ENCODE measurements at places on chromosomes 12 and 14. TPM values are rescaled to one million over a fixed set of nuclear protein-coding genes. Genes with fewer than 3 reads are reported as not detected.

OAS3 gene
- 9.5 TPM for total RNA-seq

GRCh38 chr12:27434673-27435565, 11.6 kb upstream of the SMCO2 start:
- no peaks in the 10 kb centered on the region for H3K27me3 ChIP-seq
- no peaks in the 10 kb centered on the region for H3K4me1 ChIP-seq
- peak; percentile 54 for DNase-seq
- H3K36me3 ChIP-seq: no peaks in the 10 kb centered on the region

BCDIN3D gene
- total RNA-seq: 1.7 TPM

DNA sequence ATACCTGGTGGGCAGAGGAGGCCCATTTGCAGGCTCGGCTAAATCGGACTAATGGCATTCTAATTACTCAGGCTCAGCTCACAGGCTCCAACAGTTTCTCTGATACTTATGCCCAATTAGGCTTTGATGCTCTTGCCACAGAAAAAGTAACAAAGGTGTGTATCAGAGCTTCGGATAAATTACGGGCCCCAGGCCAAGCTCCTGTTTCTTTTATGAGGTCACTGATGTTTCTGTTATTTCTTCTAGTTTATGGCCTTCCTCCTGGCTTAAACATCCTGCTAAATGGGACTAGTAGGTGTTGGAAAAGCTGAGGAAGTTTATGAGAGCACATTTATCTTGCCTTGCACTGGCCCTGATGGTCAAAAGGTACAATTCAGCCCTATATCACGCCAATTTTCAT, 28.8 kb upstream of the C12orf75 start:
- no peak for DNase-seq
- H3K36me3 ChIP-seq: no peaks in the 10 kb centered on the region
- H3K4me1 ChIP-seq: no peaks in the 10 kb centered on the region
- no peaks in the 10 kb centered on the region for H3K27me3 ChIP-seq
- H3K27ac ChIP-seq: no peak overlapping the region

ITGB7 gene
- total RNA-seq: 1.8 TPM

- no peaks in the 10 kb centered on the region for H3K27me3 ChIP-seq
- H3K36me3 ChIP-seq: peaks cover 4% of the 10 kb centered on the region
Observed at GRCh38 chr12:31297572-31298514, 28.1 kb downstream of the SINHCAF start.

GRCh38 chr12:27332714-27333402, at the start of gene BMAL2:
BMAL2 (plus strand) TSS chr12:27332836; CDS start chr12:27333073, 237 bp downstream.
- H3K27ac ChIP-seq: peak within 1 kb of the TSS; percentile 74
- peak within 1 kb of the TSS; percentile 87 for H3K4me3 ChIP-seq
- peak; percentile 43 for DNase-seq
- H3K27me3 ChIP-seq: no peaks in the 10 kb centered on the region
- no peaks in the 10 kb centered on the region for H3K36me3 ChIP-seq

DNA sequence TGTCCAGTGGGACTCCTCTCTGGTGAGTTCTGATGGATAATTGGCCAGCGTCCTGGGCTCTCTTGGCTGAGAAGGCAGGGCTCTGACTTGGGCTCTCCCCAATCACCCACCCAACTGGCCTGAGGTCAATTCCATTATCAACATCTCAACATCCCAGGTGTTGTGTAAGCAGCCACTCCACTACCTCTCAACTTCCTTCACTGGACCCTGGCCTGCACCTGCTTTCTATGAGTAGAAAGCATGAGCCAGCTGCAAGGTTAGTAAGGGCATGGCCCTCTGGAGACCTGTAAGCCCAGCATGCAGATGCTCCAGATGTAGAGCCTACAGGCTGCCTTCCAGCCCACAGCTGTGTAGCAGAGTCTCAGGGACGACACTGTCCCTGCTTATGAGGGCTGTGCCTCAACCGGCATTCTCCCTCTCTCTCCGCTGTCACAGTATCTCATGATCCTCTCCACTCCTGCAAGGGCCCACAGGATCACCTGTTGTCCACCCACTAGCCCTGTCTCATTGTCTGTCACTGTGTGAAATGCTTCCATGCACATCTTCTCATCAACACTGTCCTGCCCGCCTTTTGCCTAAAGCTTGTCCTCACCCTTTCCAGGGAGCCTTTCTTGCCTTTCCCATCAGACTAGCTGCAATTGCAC, 5.4 kb upstream of the KRT81 start:
- no peaks in the 10 kb centered on the region for H3K36me3 ChIP-seq
- H3K4me3 ChIP-seq: no peak overlapping the region
- peaks cover 3% of the 10 kb centered on the region for H3K27me3 ChIP-seq

TSPAN8 gene
- total RNA-seq: 0.65 TPM

- no peak for DNase-seq
- H3K27me3 ChIP-seq: no peaks in the 10 kb centered on the region
- no peaks in the 10 kb centered on the region for H3K4me1 ChIP-seq
Observed at GRCh38 chr14:64444984-64445845, 20.1 kb upstream of the AKAP5 start.

DNA sequence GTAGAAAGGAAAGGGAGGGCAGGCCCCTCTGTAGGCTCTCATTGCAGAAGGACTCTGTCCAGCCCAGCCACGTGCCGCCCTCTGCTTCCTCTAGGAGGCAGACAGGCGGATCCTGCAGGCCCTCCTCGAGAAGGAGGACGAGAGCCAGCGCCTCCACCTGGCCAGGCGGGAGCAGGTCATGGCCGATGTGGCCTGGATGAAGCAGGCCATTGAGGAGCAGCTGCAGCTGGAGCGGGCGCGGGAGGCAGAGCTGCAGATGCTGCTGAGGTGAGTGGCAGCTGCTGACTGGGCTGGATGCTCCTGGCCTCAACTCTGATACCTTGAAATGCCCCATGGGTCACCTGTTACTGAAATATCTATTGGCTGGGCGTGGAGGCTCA, 10.9 kb downstream of the TCHP start:
- no peak overlapping the region for H3K27ac ChIP-seq
- no peak overlapping the region for H3K4me3 ChIP-seq

EMP1 gene
- 2.1 TPM for total RNA-seq

DNA sequence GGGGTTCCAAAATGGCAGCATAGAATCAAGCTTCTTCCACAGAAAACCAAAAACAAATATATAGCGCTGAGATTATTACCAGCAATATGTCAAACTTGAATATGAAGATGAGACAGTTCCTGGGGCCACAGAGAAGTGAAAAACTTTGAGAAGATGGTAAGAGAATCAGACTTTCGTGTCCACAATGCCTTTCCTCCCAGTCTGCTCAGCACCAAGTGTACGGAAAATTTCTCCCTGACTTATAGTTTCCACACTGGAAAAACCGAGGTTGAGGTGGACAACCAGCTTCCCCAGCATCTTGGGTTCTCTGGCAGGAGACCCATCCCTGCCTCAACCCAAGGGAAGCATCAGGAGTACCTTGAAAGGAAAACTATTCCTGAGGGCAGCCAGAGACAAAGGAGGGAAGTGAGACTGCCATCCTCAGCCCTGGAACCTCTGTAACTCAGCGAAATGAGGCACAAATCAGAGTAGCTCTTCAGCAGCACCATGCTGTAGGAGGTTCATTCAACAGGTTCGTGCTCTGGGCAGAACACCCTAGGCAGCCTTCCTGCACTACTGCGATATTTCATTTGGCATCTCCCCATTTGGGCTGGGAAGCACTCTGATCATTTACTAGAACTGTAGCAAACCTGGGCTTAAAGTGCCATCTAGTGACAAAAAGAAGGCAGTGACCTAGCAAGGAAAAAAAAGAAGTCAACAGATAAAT, 52.4 kb upstream of the CAPRIN2 start:
- H3K36me3 ChIP-seq: no peaks in the 10 kb centered on the region
- no peak overlapping the region for H3K4me3 ChIP-seq
- DNase-seq: no peak
- H3K27ac ChIP-seq: no peak overlapping the region

SERPINA12 gene
- total RNA-seq: not detected

DNA sequence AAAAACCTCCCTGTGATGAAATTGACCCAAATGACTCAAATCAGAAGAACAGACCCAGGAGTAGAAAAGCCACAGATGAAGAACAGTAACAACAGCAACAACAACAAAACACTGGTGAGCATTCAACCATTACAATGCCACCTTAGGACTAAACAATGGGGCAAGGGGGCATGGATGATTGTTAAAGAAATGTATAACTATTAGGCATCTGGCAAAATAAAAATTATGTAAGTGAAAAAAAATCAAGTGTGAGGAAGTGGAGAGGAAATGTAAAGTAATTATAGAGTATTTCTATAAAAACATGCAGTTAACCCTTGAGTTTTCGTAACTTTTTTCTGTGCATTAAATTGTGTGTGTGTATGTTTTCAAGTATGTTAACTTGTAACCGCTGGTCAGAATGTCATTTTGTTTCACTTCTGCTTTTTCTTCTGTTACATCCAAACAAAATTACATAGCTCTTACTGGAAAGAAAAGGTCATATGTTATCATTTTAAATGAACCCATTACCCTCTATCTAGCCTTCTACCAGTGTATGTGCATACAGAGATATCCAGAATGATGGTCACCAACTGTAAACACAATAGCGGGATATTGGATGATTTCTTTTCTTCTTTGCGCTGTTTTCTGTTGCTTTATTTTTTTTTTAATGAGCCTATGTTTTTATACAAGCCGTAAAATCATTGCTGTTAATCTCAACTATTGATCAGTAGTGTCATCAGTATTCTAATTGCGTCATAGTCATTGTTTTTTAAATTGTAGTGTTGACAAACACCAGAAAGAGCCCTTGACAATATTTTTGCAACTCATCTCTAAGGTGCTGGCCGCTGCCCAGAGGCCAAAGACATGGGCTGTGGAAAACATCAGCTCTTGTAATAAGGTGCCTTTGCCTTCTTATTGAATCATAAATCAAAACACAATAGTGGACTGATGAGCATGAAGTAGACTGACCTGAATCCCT, 170.6 kb downstream of the CRADD start:
- H3K4me1 ChIP-seq: peaks cover 6% of the 10 kb centered on the region
- no peak overlapping the region for H3K27ac ChIP-seq
- no peak overlapping the region for H3K4me3 ChIP-seq
- DNase-seq: no peak

DNA sequence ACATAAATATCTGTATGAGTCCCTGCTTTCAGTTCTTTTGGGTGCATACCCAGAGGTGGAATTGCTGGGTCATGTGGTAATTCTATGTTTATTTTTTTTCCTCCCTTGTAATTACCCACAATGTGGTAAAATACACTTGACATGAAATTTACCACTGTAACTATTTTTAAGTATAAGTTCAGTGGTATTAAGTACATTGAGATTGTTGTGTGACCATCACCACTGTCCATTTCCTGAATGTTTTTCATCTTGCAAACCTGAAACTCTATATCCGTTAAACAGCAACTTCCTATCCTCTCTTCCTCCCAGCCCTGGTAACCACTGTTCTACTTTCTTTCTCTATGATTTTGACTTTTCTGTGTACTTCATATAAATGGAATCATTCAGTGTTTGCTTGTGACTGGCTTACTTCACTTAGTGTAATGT, 51.4 kb downstream of the BORCS5 start:
- H3K4me3 ChIP-seq: no peak overlapping the region
- H3K27ac ChIP-seq: no peak overlapping the region
- no peaks in the 10 kb centered on the region for H3K27me3 ChIP-seq
- no peaks in the 10 kb centered on the region for H3K36me3 ChIP-seq

EPYC gene
- not detected for total RNA-seq

SLC10A1 gene
- total RNA-seq: 1.1 TPM

DNA sequence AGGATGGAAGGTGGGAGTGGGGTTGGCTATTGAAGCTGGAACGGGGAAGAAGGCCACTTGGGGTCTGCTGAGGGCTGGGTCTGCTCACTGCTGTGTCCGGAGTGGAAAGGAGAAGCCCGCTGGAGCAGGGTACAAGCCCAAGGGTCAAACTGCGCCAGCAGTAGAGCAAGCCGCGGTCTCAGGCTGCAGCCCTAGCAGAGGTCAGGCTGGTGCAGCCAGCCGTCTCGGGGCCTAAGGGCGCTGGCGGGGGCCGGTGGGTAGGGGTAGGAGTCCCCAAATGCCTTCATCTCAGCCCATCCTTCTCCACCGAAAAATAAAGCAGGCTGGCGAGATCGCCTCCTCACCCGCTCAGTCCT, 718 bp upstream of the JDP2 start:
- H3K27me3 ChIP-seq: no peaks in the 10 kb centered on the region
- no peak for DNase-seq
- H3K4me3 ChIP-seq: peak overlapping the region; percentile 80
- H3K4me1 ChIP-seq: peaks cover 39% of the 10 kb centered on the region

All from liver (tissue), 10 donors.